ENCODE measurements at places on chromosomes 5 and 9.

- no peak for DNase-seq
Measured at GRCh38 chr9:120289098-120289497, 290.9 kb downstream of the CDK5RAP2 start.

GRCh38 chr5:112062181-112062580 is 305.2 kb upstream of the NREP start:
- DNase-seq = no peak

GRCh38 chr5:173907686-173908371 is 19.7 kb downstream of the CPEB4 start:
- no peak for DNase-seq

DNA sequence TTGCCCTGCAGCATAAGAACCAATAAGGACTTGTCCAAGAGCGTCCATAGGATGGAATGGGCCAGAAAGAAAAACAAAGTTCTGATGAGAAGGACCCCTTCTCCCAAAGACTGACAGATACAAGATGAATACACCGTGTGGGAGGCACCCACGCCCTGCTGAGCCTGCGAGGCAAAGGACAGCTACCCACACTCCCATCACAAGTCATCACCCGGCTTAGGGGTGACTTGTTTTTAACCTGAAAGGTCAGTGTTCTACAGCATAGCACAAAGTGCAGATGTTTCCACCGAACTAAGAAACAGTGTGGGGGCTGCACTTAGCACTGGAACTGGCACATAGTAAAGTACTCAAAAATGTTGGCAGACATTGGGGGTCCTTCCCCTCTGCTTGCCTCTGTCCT is 13.9 kb downstream of the TNIP1 start:
- DNase-seq = no peak

GRCh38 chr9:96604004-96604319 is 15.7 kb downstream of the CDC14B start:
- DNase-seq = no peak

DNA sequence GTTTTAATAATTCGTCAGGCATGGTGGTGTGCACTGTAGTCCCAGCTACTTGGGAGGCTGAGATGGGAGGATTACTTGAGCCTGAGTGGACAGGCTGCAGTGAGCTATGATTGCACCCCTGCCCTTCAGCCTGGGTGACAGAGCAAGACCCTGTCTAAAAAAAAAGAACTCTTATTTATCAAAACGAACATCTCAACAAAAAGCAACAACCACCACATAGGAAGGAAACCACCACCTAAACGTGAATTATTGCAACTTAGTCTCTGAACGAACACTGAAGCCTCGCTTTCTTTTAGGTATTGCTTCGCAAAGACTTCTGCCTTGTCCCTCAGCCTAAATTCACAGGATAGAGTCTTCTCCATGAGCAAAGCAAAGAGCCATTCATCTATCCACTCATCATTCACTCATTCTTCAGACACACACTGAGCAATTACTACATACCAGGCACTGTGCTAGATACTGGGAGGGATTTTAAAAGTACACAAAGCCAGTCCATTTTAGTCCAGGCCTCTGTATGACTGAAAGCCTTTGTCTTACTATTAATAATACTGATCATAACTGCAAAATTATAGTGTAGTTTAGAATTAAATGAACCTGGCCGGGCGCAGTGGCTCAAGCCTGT is 57.4 kb downstream of the THBS4 start:
- DNase-seq = no peak

GRCh38 chr5:64165160-64165499 is 513 bp upstream of the RNF180 start:
- no peak for DNase-seq

GRCh38 chr5:56168066-56168478 is 65.1 kb downstream of the ANKRD55 start:
- DNase-seq = no peak

- peak; percentile 11 for DNase-seq
Measured at GRCh38 chr9:136316271-136316751, 11.0 kb upstream of the GPSM1 start.

- DNase-seq = no peak
Measured at GRCh38 chr5:178312880-178313282, 80.3 kb upstream of the PHYKPL start.

GRCh38 chr9:86659413-86660046 is 287.8 kb downstream of the GAS1 start:
- no peak for DNase-seq

- DNase-seq = no peak
Measured at GRCh38 chr9:35759795-35760194, 5.7 kb upstream of the MSMP start.

GRCh38 chr9:76571288-76571687 is 112.3 kb downstream of the GCNT1 start:
- DNase-seq = no peak

DNA sequence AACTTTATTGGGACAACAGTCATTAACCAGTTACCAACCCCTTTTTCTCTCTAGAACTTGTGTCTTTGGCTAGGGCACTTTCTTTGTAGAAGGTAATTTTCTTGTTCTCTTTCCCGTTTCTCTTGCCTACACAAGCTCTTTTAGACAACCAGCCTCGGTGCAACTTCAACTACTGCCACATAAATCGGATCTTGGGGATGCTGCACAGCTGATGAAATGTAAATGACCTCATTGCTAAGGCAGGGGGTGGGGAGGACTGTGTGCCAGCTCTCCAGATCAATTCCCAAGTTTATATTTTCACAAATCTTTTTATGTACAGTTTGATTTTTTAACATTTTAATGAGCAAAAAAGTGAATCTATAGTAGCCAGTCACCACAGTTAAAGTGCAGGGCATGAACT is 157.6 kb downstream of the DENND1A start:
- DNase-seq = no peak

DNA sequence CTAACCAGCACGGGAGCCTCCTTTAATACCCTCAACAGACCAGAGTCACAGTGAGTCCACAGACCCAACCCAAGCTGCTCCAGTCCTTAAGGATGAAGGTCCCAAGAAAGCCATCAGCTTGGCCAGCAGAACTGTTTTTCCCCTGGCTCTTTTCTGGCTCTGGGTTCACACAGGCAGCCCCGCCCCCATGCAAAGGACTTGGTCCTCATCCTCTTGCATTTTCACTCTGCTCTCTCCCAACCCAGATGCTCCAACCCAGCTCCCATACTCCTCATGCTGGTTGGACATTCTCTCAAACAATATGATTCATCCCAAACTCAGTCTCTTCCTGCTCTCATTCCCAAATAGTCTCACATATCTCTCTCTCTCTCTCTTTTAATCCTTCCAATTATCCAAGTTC is 74.2 kb upstream of the SPOCK1 start:
- DNase-seq = no peak

GRCh38 chr5:122351416-122352157 is 39.5 kb downstream of the SNCAIP start:
- DNase-seq = no peak

GRCh38 chr5:179680780-179681401 is at the start of gene CBY3:
TSS of gene CBY3 (minus strand) at chr5:179681034. CDS start at chr5:179680918, 116 bp downstream.
- no peak for DNase-seq

GRCh38 chr9:121455527-121456239 is 44.0 kb downstream of the GGTA1 start:
- peak; percentile 7 for DNase-seq

GRCh38 chr9:5644501-5644900 is 15.6 kb downstream of the RIC1 start:
- no peak for DNase-seq

DNA sequence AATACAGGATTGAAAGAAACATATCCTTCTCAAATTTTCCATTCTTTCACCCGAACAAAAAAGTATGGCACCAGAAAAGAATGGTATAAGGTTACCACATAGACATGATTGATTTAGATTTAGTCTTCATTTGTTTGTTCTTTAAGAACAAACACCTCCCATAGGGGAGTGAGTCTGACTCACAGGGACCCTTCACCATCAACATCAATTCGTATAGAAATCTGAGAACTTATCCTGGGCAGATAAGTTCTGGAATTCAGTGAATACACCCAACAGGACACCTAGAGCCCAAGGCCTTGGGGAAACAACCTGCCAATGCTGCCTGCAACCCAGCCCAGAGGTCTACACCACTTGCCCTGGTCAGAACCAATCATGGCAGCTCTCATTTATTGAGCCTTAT is 46.2 kb downstream of the LHFPL2 start:
- DNase-seq = no peak

GRCh38 chr5:133427121-133427777 is 185.1 kb downstream of the FSTL4 start:
- DNase-seq = no peak

DNA sequence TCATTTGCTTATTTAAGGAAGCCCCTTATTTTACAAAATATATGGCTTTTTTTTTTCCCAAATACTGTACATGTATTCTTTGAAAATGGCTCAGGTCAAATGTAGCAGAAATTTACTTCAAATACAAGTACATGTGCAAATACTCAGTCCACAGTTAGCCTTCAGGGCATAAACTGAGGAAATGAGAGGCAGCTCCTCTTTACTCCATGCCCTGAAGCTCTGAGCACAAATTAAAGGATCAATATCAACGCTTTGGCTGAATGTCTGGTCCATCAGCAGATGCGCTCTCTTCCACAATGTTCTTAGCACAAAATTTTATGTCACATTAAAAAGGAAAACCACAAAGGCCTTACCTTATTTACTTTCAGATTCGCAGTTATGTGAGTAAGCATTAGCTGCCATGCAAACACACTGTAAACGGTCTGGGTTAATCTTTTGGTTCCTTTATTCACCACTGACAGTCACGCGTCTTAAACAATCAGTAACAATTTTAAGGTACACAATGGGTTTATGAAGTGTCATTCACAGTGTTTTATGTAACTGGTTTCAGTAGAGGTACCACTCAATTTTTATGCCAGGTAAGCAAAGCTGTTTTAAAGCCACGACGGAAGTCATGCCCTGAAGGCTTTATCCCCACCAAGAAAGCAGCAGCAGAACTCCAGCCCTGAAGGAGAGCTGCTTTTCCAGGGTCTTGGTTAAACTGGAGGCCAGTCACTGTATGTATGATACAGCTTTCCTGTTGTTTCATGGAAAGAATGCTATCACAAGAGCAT is 103.4 kb downstream of the OTULIN start:
- no peak for DNase-seq

DNA sequence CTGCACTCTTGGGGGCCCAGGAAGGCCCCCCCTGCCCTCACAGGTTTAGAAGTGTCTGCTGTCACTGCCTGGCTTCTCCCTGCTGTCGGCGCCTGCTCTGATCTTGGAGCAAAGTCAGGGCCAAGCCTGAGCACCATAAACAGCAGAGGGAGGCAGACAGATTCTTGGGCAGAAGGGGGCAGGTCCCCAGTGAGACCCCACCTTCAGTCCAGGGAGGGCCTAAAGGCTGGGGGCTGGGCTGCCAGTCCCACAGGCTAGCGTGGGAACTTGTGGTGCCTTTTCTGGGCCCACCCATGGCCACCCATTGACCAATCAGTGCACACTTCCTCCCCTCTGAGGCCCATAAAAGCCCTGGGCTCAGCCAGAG is 124.0 kb downstream of the OLFM1 start:
- DNase-seq = no peak

DNA sequence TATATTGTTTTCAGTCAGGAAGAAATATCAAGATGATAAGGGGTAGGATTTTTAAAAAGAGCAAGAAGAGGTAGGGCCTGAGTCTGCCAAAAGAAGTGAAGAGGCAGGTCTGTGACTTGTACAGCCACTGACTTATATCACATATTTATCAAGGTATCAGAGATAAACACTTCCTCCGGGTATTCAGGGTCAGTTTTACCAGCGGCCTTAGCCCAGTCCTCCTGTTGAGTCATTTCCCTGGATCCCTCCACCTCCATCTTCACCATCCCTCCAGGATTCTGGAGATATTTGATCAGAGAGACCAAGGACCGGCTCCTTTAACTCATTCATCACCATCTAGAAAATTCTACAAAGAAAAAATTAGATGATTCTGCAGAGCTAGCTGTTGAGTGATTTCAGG is 375.7 kb upstream of the TUSC1 start:
- no peak for DNase-seq

DNA sequence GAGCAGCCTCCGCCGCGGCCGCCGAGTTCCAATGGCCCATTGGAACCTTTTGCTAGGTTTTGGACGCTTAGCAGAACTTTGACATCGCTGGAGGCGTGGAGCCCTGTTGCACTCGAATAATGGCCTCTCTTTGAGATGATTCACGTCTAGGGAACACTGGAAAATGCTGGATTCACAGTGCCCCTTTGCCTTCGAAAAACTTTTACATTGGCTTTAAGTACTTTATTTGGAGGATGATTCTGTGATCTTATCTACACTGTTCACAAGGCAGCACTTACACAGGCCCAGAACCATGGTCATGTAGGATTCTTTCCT is 536 bp upstream of the PPIC start:
- DNase-seq = no peak

DNA sequence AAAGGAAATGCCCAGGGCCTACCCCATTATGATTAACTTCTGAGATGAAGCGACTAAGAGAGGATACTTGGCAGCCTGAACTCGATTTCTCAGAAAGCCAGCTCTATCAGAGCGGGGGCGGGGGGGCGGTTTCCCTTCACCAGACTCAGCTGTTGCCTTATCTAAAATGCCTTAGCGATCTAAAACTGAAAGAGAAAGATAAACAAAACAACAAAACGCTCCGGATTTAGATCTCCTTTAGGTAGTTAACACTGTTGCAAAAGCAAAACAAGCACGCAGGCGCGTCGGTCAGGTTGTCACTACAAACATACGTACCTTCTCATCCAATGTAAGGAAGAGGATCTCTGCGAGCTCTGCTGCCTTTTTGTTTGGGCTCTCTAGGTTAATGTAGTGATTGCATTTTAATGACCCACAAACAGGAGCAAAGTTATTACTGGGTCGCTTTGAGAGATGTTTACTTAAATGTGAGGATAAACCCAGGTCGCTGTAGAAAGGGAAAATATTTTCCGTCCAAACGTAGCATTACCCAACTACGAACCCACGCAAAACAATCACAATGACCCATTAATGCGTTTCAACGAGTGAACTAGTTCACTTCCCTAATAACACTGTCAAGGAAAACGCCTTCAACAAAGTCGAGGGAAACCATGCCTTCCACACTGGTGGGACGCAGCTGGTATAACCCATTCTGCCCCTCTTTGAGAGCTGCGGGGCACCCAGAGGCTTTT is 982 bp downstream of the EPB41L4A start:
- no peak for DNase-seq

GRCh38 chr5:132023258-132024116 is 12.0 kb upstream of the ACSL6 start:
- no peak for DNase-seq

DNA sequence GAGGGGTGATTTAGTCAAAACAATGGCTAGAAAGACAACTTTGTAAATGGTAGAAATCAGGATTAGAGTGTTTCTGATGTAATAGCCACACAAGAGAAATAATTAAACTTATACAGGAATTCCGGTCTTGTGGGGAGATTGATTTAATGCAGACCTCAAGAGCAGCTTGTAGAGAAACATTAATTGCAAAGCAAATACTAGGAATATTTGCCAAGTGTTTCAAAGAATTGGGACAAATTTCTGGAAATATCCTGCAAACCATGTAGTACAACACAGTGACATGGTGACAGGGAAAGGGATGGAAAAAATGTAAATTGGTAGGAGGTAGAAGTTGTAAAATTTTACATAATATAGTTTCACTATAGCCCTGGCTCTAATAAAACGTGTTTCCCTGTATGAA is 28.9 kb downstream of the NLN start:
- no peak for DNase-seq

Measured in stimulated activated CD8-positive, alpha-beta memory T cell treated with anti-CD3 and anti-CD28 coated beads, Interleukin-12 subunit alpha, Interleukin-12 subunit beta, amount 100 ng/mL, for 1 hour (primary cell).